ENCODE measurements at places on chromosomes 3 and 15. TPM values are rescaled to one million over a fixed set of nuclear protein-coding genes. Genes with fewer than 3 reads are reported as not detected.

DNA sequence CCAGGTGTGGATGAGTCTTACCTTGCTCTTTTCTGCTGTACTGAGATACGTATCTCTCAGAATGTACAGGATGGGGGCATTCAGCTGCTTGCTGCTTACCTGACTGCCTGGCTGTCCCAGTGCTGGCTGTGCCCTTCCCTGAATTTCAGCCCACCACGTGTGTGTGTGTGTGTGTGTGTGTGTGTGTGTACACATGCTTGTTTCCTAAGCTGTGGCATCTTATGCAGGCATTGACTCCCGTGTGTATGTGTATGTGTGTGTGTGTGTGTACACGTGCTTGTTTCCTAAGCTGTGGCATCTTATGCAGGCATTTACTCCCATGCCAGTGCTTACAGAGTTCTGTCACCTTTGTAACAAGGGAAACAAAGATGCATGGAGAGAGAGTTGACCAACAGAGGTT lies 60.4 kb upstream of the PLXNA1 start:
- DNase-seq, result no peak

DNA sequence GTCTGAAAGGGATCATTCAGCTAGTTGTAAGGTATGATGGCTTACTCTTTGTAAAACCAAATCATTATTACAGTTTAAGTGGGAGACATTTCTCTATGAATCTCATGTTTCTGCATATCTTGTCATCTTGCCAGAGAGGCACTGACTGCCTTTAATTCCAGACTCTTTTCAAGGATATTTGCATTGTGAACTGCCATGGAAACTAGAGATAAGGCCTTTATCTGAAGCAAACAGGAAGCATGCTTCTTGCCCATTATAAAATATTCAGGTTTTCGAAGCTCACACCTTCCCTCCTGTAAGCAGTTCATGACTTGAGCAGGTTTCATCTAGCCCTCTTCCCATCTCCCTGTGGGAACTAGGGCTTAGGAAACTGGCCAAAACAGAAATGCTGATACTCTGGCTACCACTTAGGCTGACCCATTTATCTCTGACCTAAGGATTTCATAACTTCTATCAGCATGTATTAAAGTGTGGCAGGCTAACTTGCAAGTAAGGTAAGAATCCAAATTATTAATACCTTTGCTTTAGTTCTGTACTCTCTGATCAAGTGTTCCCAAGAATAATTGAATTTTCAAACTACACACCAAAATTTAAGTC lies 326.6 kb upstream of the ALCAM start:
- no peak for DNase-seq

The TEX9 gene
- 21.3 TPM for total RNA-seq

The GCSAM gene
- not detected for total RNA-seq

GRCh38 chr15:66936861-66937582 lies 128.4 kb upstream of the SMAD3 start:
- DNase-seq, result no peak

DNA sequence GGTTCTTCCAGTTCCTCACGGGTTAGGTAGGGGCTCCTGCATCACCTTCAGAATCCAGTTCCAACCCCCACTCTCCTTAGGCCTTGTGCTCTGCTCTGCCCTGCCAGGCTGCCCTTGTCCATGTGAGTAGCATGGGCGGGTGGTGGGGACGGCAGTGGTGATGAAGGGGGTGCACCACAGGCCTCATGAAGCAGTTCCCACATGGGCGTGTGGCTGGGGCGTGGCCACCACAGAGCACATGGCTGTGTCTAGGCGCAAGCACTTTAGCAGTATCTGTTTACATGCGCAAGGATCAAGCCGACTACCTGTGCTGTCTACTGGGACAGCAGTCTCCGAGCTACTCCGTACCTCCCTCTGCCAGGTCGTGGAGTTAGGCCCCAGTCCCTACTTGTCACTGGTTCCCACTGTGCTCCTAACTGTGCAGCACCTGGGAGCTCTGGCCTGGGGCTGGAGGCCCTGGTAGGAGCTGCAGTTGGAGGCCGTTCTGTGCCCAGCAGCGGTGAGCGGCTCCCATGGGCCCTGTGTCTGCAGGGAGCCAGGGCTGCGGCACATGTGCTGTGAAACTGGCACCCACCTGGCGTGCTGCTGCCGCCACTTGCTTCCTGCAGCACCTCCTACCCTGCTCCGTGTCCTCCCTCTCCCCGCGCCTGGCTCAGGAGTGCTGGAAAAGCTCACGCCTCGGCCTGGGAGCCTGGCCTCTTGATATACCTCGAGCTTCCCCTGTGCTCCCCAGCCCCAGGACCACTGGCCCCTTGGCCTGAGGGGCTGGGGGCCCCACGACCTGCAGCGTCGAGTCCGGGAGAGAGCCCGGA lies 53.5 kb downstream of the PLXNA1 start:
- DNase-seq, result no peak

GRCh38 chr15:71410347-71410746 lies 295.1 kb downstream of the THSD4 start:
- no peak for DNase-seq

The ZNF860 gene
- 0.27 TPM for total RNA-seq

DNA sequence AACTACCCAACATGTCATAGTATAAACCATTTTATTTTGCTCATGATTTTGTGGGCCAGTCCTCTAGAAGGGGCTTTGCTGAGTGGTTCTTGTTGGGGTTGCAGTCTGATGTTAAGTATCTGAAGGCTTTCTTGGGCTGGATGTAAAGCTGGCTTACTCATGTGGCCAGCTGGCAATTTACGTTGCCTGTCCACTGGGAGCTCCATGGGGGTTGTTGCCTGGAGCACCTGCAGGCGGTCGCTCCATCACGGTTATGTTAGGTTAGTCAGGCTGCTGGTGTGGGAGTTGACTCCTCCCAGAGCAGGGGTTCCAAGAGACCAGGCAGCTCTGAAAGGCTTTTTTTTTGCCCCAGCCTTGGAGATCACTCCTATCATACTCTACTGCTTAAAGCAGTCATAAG lies 98.1 kb downstream of the NR1D2 start:
- DNase-seq, result no peak

The FBN1 gene
- 24.3 TPM for total RNA-seq

DNA sequence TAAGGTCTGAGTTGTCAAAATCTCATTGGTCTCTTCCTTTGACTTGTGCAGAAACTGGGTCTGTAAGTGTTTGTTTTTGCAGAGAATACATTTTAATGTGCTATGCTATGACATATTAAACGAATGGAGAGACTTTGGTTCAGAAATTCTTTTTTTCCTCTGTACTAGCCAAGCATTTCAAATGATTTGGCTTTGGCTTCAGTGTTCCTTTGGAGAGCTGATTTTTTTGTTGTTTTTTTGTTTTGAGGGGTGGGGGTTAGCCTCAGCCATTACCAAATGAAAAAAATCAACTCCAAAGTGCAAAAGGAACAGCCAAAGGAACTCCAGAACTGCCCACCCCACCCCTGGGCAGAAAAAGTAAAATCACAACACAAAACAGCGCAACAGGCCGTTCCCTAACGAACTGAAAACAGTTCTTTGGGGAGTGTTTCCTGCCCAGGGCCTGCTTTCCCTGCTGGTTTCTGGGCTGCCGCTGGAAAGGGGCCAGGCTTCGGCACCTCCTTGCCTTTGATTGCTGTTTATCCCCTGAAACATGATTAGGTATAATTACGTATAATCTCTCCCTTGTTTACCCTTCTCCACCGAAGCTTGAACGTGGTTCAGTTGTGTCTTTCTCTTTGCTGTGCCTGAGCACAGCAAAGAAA lies 57.6 kb upstream of the NEO1 start:
- no peak for DNase-seq

The SYNM gene
- total RNA-seq, result 3.5 TPM

DNA sequence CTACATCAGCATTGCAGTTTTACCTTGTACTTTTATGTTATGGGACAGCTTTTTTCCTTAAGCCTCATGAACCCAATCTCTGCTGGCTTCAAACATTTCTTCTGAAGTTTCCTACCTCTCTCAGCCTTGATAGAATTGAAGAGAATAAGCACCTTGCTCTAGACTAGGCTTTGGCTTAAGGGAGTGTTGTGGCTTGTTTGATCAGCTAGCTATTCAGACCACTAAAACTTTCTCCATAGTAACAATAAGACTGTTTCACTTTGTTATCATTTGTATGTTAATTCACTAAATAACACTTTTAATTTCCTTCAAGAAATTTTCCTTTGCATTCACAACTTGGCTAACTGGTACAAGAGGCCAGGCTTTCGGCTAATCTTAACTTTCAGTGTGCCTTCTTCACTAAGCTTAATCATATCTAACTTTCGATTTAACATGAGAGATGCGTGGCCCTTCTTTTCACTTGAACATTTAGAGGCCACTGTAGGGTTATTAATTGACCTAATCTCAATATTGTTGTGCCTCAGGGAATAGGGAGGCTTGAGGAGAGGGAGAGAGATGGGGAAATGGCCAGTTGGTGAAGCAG lies 8.1 kb upstream of the TIGIT start:
- DNase-seq, result no peak

DNA sequence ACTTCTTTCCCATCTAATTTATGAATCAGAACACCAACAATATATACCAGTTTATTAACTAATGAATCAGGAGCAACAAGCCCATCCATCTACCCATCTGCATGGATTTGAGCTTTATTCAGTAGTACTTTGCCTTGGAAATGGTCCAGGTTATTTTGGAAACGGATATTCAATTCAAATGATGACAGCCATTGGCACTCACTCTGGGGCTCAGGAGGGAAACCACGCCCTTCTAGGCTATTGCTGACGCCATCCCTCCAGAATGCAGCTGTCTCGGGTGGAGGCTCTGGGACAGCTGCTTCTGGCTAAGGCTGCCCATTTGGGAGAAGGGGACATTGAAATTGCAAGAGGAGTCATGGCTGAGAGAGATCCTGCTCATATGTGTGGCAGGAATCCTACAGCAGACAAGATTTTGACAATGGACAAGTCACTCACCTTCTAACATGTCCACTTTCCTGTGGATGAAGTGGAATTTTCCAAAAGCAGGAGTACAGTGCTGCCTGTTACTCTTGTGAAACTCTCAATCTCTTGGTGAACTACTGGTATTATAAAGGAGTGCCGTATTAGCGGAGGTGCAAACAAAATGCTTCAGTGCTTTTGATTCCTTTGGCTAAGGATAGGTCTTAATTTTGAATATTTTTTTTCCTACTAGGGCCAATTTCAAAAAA lies 29.3 kb upstream of the TRAK1 start:
- DNase-seq, result no peak

The PRRT3 gene
- total RNA-seq, result 5.7 TPM

- DNase-seq, result no peak
Measured at GRCh38 chr3:134464064-134464688, 21.6 kb downstream of the ANAPC13 start.
